Fibroblast of skin of abdomen (primary cell): ENCODE measurements at places on chromosomes 2 and 18.
A peak's percentile ranks its signal among the peaks of the same experiment; 100 is the strongest.

DNA sequence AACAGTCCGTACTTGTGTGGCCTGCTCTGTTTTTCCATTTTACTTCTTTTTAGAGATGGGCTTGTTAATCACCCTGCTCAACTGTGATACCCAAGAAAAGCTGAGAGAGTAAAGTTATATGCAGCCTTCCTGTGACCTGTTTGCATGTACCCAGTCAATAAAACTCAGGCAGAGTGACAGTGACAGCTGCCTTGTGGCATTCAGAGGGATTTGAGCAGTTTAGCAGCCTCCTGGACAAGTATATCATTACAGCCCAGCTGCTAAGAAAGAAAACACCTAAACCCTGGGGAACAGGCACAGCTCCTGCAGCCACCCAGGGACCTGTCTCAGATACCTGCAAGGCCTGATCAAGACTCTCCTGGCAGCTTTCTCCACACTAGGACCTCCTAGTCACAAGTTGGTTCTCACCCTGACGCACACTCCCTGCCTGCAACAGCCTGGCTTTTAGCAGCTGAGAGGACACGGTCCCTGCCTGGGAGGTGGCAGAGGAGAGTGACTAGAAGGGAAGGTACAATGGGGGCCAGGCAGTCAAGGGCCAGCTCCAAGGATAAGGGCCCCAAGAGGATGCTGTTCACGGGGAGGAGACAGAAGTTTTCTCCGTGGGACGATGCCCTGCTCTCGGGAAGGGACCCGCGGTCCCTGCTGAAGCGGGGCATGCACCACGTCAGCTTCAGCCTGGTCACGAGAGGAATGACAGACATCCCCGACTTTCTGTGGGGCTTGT lies at the start of gene LRRC30:
TSS of gene LRRC30 (plus strand) at position 464 of the 724 bp plus-strand sequence. CDS start at position 514, 50 bp downstream.
- no peak for DNase-seq

GRCh38 chr18:50099725-50100407 lies 95.1 kb downstream of the MYO5B start:
- peak; percentile 76 for DNase-seq

DNA sequence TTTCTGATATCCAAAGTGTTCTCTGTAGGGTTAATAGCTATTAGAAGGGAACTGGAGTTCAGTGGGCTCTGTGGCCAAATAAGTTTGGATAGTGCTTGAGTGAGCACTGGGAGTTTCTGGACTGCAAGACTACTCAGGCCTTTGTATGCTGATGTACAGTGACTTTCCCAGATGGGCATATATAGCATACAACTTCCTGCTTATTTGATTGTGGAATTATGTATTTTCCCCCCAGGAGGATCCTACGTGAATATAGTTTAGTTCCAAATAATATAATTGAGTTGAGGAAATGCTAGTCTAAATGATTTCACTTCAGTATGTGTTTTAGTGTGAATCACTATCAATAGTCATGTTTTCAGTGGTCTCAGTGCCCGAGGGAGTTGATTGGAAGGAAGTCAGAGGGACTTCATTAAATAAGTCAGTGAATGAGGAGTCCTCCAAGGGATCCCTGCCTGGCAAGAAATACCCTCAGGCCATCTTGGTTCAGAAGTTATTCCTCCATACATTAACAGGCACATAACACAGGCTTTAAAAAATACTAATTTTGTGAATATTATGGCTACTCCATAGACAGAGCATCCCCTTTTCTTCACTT lies 251.4 kb downstream of the PRKCE start:
- no peak for DNase-seq

- DNase-seq, result no peak
Observed at GRCh38 chr18:2412281-2412680, 159.0 kb downstream of the METTL4 start.

GRCh38 chr2:207840101-207840500 lies 70.4 kb upstream of the FZD5 start:
- DNase-seq, result no peak

DNA sequence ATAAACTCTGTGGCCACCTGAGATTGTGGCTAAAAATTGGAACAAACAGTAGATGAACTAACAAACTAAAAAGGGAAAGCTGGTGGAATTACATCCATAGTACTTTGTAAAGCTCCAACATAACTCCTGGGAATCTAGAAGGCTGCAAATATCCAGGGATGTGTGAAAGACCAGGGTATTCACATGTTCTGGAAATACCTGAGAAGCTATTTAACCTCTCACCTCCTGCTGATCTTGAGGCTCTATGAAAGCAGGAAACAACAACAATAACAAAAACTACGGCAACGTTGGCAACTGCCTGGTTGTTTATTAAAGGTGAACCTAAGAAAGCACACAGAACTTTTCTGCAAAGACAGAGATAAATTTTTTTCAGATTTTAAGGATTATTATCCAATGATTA lies 171.3 kb downstream of the CCDC178 start:
- no peak for DNase-seq

DNA sequence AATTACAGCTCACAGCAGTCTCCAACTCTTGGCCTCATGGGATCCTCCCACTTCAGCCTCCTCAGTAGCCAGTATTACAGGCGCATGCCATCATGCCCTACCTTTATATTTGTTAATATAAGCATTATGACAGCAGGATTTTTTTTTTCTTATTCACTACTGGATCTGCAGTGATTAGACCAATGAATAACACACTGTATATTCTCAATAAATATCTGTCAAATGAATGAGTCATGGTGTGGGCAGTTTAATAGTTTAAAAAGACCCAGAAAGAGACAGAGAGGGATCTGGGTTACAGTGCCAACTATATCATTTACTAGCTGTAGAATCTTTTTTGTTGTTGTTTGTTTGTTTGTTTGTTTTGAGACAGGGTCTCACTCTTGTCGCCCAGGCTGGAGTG lies 62.4 kb upstream of the LTBP1 start:
- DNase-seq, result peak; percentile 51

DNA sequence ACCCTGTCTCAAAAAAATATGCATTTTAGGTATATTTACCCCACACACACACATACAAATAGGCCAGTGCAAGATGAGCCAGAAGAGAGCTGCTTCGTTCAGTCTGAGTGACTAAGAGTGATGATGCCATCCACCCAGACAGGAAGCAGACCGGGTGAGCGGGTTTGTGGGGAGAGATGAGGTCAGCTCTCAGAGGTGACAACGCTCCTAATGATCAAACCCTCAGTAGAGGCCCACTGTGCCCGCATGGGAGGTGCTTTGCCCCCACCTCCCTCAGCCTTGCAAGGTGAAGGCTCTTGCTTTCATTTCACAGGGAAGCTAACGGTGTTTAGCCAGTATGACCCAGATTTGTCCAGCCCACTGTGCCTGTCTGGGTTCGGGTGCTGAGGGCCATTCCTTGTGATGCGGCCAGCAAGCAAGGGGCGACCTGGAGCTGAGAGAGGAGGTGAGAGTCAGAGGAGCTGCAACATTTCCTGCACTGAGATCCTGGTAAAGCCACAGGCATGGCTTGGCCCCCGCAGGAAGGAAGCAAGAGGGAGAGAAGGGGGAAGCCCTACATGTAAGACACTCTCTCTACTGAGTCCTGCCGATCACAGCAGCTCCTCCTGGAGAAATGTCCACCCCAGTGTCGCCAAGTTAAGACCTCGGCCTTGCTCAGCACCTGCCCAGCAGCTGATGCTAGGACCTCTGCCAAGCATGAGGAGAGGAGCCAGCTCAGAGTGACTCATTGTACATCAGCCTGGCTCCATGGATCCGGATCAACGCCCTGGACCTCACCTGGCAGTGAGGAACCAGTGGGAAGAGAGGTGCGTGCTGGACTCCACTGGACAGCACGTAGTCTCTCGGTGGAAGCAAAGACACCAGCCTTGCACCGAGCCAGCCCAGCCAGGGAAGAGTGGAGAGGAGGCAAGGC lies 37.0 kb downstream of the NIFK start:
- peak; percentile 83 for DNase-seq

DNA sequence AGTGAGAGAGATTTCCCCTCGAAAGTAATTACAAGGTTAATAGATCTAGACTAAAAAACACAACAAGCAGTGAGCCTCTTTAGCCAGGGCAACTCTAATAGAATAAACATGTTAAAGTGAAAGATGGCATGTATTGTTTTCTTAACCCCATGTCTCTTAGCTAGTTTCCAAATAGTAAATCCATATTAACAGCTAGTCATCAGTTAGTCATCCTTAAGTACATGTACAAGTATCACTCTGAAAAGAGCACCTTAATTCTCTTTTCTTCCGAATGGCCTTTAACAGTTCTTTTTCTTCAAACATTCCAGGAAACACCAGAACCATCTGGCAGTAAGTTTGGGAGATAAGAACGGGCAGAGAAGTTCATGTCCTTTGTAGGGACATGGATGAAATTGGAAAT lies 1480.0 kb downstream of the LRP1B start:
- peak; percentile 34 for DNase-seq

DNA sequence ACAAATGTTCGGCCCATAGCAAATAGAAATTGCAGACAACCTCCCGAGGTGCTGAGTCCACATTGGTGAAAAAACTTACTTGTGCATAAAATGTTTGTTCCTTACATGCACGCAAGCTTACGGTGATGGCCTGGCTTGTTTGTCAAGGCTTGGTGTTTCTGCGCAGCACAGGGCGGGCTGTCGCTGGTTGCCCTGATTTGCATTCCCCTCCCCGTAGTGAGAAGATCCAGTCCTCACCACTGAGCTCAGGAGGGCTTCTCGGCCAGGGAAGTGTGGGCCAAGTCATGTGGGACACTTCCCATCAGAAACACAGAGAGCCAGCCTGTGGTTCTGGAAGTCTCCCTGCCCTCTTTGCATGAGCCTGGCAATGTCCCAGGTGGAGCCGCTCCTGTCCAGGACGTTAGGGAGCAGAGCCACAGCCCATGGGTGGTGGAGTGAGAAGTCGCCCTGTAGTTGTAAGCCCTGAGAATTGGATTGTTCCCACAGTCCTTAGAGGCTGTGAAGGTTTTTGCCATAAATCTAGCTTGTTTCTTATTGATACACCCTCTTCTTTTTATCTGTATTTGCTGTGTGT lies 152.7 kb downstream of the TWIST2 start:
- no peak for DNase-seq

DNA sequence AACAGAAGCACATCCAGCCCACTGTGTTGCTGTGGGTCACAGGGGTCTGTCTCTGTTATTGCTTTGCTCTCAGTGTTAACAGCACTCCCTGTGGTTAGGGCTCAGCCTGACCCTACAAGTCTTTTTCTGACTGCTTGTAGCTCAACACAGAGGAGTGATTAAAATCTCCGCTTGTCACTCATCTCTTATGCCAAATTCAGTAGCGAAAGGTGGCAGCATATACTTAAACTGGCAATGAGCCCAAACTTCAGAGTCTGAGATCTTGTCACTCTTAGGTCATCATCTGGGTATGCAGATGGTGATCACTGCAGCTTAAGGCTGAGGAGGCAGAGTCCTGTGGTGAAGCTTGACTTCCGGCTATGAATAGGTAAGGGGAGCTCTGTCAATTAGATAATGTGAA lies 63.3 kb upstream of the CSRNP3 start:
- no peak for DNase-seq

DNA sequence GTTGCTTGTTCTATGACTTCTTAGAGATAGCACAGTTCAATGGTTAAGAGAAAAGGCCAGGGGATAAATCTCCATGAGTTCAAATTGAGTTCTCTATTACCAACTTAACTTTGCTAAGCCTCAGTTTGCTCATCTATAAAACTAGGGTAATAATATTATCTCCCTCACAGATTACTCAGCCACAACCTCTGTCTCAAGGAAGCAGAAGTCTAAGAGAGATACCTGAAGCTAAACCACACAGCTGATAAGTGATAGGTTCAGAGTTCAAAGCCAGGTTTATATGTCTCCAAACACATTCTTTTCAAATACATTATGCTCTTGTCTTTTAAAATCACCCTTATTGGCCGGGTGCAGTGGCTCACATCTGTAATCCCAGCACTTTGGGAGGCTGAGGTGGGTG lies 287.7 kb downstream of the NBAS start:
- no peak for DNase-seq

DNA sequence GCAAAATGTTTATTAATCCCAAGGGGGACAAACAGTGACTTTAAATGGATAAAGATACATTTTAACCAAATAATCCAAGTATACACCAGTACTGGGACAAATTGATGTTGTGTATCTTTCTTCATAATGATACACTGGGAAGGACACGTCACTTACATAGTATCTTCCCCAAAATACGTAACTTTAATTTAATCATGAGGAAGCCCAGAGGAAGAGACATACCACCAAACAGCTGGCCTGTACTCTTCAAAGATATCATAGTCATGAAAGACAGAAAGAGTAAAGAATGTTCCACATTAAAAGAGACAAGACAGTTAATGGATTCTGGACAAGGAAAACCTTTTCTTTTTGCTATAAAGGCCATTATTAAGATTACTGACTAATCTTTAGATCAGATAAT lies 37.1 kb downstream of the AGFG1 start:
- no peak for DNase-seq
